Prostate gland (tissue), 2 donors: ENCODE measurements at places on chromosomes 16 and 17. TPM values are rescaled to one million over a fixed set of nuclear protein-coding genes. Genes with fewer than 3 reads are reported as not detected.

DNA sequence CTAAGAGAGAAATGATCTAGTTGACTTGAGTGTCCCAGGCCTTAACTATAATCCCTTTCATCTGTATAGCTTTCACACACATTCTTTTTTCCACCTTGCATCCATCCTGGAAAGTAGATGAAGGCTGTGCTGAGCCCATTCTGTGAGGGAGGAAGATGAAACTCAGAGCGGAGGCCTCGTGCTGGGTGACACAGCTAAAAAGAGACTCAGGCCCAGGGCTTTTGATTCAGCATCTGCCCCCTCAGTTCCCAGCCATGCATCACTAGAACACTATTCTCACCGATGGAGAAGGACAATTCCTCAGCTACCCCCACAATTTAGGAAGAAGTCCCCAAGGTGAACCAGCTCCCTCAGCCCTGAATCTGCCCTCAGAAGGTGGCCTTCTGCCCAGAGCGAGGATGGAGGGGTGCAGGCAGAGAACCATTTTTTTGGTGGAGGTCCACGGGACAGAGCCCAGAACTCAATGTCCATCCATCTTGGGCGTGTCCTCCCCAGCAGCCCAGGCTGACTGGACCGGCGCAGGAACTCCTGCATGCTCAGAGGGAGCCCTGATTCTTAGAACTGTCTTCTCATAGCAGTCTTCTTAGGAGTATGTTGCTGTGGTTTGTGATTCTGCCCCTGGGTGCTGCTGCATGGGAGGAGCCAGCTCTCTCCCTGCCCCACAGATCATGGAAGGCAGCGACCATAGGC lies 5.8 kb upstream of the MYCBPAP start:
- no peak for DNase-seq

- no peak for DNase-seq
Measured at GRCh38 chr17:78361225-78361701, 1.4 kb upstream of the SOCS3 start.

- DNase-seq, result no peak
Measured at GRCh38 chr17:81916234-81917001, 1.6 kb downstream of the SIRT7 start.

GRCh38 chr17:74531231-74531761 lies at the start of gene CD300LB:
CD300LB (minus strand) TSS chr17:74531475; CDS start chr17:74531350, 125 bp downstream.
- no peak for DNase-seq

DNA sequence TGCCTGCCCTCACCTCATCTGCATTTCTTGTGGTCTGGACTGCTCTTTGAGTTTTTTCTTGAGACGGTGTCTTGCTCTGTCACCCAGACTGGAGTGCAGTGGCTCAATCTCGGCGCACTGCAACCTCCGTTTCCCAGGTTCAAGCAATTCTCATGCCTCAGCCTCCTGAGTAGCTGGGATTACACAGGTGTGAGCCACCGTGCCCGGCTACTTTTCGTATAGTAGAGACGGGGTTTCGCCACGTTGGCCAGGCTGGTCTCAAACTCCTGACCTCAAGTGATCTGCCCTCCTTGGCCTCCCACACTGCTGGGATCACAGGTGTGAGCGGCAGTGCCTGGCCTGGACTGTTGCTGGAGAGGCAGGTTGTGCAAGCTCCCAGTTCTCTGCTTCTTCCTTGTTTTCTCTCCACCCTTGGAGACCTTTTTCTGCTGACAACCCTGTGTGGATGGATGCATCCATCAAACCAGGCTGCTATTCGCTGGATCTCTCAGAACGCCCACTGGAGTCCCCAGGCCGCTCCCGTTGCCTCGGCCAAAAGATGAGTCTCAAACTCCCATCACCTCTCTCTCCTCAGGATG lies 22.7 kb upstream of the DBNDD1 start:
- no peak for DNase-seq

DNA sequence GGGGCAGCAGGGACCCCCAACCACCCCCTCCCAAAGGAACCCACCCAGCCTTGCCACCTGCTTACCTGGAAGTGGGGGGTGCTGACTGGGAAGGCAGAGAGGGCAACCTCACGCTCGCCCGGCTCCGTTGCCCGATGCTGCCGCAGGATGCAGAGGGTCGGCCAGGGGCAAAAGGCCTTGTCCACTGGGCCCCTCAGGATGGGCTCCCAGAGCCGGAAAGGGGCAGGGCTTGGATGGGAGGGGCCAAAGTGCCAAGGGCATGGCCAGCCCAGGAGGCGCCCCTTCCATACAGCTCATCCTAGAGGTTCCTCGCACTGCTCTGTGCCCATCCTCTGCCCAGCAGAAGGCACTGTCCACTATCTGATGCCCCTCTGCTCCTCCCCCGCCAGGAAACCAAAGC lies 59.4 kb downstream of the SRCIN1 start:
- no peak for DNase-seq

DNA sequence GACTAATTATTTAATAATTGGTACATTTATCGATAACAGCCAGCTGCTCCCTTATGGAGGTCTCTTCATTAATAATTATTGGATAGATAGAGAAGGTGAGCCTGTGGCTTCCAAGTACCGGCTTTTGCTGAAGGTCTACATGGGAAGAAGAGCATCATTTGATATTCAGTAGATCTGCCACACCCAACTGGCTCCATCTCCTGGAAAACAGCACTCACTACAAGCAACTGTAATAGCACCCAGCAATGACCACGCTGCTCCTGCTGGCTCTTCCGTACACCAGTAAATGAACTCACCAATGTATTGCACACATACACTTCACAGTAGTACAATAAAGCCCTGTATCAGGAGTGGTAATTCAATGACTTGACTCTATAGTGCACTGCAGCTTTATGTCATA lies 19.5 kb downstream of the MARVELD3 start:
- DNase-seq, result no peak

- no peak for DNase-seq
Measured at GRCh38 chr17:76013377-76013932, 12.8 kb downstream of the CDK3 start.

- DNase-seq, result no peak
Measured at GRCh38 chr16:88591577-88592021, 21.4 kb downstream of the ZC3H18 start.

GRCh38 chr17:34141590-34141989 lies 113.5 kb upstream of the CCL2 start:
- no peak for DNase-seq

DNA sequence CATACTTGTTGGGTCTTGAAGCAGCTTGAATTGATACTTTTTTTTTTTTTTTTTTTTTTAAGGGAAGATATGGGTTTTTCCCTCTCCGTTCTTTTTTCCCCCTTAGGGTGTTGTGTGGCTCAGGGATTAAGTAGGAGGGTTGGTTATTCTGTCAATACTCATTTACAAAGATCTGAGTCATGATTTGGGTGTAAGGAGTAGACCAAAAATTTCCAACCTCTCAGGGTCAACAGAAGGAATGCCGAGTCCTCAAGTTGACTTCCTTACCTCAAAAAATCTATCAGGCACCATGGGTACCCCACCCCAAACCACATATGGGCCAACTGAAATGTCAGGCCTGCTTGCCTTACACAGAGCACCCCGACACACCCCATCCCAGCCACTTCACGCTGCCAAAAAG lies 230.5 kb downstream of the CCDC182 start:
- DNase-seq, result no peak

DNA sequence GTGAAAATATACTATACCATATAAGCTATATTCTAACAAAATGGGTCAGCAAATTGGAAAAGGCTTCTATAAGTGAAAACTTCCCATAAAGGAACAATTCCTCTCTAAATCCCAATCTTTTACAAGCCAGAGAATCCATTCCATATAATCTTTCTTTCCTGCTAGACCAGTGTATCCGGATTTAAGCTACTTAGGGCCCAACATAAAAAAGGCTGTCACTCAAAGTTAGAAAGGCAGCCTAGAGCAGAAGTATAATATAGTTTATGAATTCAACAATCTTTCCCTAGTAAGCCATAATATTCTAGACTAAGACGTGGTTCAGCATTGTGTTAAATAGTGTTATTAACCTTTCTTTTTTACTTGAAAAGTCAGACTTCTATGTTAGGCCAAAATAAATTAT lies 93.0 kb downstream of the SKAP1 start:
- no peak for DNase-seq

DNA sequence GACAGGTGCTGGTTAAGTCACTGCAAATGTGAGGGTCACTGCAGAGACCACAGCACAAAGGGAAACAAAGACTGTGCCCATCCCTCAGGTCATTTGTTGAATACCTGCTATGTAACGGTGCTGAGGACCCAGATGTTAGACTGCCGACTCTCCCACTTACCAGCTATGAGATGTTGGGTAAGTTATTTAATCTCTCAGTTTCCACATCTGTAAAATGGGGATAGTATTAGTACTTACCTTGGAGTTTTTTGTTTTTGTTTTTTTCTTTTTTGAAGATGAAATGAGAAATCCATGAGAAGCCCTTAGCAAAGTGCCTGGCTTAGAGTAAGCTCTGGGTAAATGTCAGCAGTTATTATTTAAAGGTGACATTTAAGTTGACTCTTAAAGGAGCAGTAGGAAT lies 50.5 kb upstream of the PMFBP1 start:
- DNase-seq, result no peak

- peak; percentile 54 for DNase-seq
Measured at GRCh38 chr16:79887541-79888540, 287.3 kb upstream of the MAF start.

GRCh38 chr17:74296548-74296936 lies 22.5 kb downstream of the DNAI2 start:
- DNase-seq, result peak; percentile 42

DNA sequence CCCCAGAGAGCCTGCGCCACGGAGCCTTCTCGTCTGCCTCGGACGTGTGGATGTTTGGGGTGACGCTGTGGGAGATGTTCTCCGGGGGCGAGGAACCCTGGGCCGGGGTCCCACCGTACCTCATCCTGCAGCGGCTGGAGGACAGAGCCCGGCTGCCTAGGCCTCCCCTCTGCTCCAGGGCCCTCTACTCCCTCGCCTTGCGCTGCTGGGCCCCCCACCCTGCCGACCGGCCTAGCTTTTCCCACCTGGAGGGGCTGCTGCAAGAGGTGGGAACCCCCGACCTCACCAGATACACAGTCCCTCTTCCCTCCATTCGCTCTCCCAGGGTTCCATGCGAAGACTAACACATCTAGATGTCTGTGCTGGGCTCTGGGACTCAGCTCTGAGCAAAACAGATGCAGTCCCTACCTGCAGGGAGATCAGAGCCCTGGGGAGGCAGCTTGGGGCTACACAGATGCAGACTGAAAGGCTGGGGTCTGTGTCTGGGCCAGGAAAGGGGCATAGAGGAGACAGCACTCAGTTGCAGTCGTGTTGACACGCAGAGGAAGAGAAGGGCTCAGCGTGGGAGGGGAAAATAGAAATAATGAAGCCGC lies 3.7 kb downstream of the TNK1 start:
- DNase-seq, result no peak

GRCh38 chr16:10896165-10896564 lies 19.2 kb downstream of the CIITA start:
- no peak for DNase-seq

DNA sequence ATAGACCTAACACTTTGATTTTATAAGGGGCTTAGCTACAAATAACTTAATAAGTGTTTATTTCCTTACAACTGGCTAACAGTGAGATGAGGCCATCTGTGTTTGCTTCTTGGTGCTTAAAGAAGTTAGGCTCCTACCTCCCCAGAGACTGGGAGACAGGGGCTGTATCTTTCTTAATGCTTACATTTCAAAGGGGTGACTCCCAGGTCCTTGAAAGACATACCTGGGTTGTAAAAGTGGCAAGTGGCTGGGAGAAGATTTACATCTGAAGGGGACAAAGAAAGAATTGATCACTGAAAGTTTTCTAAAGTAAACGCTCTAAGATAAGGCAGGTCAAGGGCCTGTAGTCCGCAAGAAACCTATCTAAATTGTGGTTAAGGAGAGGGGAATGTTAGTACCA lies 196.8 kb downstream of the CNTNAP4 start:
- no peak for DNase-seq

DNA sequence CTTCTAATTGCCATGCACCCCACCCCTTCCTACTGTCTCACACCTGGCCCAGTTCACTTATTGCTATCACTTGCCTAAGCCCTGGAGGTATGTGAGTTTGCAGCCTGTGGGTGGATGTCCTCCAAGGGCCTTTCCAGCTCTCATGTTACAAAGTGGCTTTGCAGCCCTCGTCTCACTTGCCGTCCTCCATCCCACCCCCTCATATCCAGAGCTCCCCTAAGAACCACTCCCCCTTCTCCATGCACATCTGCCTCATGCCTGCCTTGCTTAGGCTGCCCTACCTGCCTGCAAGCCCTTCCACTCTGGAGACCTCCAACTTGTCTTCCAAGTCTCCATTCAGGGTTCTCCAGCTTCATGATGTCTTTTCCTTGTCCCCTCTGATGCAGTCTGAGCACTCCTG lies 119.4 kb upstream of the NLRP1 start:
- no peak for DNase-seq

DNA sequence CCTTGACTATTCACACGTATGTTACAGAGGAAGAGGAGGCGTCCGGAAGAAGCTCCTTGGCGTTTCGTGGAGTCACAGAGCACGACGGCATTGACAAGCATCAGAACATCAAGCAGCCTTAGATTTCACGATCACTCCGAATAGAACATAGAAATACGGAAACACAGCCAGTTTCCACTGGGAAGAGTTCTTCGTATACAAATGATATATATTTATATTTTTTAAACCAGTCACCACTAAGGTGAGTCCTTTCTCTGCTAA lies 3.1 kb downstream of the CBLN1 start:
- DNase-seq, result no peak

DNA sequence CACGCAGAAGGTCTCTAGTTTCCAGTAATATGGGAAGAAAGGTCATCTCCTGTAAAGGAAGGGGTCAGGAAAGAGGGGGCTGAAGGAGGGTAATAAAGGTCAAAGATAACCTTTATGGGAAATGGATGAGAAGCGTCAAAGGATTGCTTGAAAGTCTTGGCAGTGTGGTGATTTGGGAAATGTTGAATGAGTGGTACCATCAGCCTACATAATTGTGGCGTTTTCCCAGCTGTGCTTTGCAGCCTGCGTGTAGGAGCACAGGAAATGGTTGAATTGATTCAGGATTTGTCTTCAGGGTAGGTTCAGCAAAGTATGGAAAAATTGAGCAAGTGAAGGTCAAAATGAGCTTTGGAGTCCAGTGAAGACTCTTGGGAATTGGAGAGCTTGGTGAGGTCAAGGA lies 115.8 kb upstream of the NOL11 start:
- no peak for DNase-seq

PCGF2 gene
- total RNA-seq, result 17.8 TPM

SLC6A2 gene
- 2.6 TPM for total RNA-seq

MYH3 gene
- total RNA-seq, result 14.8 TPM

KRT12 gene
- total RNA-seq, result not detected

CTRL gene
- total RNA-seq, result not detected

MRPL28 gene
- total RNA-seq, result 83.4 TPM

CES5A gene
- not detected for total RNA-seq

WNT9B gene
- 1.5 TPM for total RNA-seq

HIGD1B gene
- total RNA-seq, result not detected

WIPF2 gene
- 27.0 TPM for total RNA-seq
